ENCODE measurements at places on chromosomes 6 and 20.

- DNase-seq = no peak
Measured at GRCh38 chr6:121697921-121698320, 262.5 kb downstream of the GJA1 start.

DNA sequence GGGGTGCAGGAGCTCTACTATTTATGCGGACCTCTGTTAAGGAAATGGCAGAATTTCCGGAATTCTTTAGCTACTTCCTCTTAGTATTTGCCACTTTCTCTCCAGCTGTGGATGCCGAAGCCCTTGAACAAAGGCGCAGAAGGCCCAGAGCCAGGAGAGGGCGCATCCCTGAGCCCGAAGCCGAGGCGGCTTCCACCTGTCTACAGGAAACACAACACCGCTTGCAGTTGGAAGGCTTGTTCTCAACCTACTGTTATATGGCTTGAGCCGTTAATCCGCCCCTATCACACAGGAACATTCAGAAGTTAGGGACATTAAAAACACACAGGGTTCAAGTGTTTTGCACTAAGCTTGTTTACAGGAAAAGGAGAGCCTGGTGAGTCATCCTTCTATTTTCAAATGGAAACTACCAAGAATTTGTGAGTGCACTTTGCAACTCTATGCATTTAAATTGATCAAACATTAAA is 417.1 kb downstream of the BCKDHB start:
- DNase-seq = peak; percentile 78

- DNase-seq = no peak
Measured at GRCh38 chr6:104705095-104705707, 154.5 kb downstream of the HACE1 start.

- DNase-seq = no peak
Measured at GRCh38 chr6:32074996-32075532, 34.1 kb downstream of the TNXB start.

DNA sequence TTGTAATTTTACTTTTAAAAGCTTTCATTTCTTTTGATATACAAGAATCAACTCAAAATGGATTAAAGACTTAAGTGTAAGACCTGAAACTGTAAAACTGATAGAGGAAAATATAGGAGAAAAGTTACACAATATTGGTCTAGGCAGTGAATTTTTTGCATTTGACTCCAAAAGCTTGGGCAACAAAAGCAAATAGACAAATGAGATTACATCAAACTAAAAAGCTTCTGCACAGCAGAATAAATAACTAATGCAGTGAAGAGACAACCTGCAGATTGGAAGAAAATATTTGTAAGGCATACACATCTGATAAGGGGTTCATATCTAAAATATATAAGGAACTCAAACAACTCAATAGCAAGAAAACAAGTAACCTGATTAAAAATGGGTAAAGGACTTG is 3.0 kb downstream of the GABRR1 start:
- DNase-seq = no peak

- no peak for DNase-seq
Measured at GRCh38 chr6:56652994-56653393, 10.3 kb upstream of the DST start.

- DNase-seq = no peak
Measured at GRCh38 chr6:36555750-36556252, 8.5 kb upstream of the STK38 start.

- peak; percentile 95 for DNase-seq
Measured at GRCh38 chr20:555976-556385, 12.4 kb upstream of the CSNK2A1 start.

GRCh38 chr6:3919130-3919628 is 70.0 kb downstream of the FAM50B start:
- DNase-seq = peak; percentile 97

DNA sequence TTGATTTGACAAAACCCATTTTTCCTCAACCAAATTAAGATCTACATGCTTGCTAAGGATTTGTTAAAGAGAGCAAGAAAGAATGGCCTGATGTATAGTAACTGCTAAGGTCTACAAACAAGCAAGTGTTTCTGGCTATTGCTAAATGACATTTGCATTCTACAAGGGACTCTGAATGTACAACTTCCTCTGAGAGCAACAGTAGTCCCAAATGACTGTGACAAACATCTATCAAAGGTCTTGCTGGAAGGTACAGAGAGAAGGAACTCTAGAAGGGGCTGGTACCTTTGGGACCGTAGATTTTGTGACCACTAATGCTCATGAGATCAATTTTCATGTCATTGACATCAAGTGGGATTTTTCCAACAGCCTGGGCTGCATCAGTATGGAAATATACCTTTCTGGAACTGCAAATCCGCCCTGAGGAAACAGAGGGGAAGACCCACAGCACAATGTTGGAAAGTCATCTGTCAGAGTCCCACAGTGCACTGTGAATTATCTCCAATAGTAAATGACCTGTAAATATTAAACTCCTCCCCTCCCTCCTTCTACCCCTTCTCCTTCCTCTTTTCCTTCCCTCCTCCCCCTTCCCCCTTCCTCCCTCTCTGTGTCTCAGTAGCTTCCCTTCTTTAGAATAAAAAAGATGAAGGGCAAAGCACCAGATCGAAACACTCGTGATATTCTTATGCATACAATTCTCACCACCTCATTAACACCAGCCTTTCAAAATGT is 15.9 kb upstream of the CPNE1 start:
- DNase-seq = no peak

DNA sequence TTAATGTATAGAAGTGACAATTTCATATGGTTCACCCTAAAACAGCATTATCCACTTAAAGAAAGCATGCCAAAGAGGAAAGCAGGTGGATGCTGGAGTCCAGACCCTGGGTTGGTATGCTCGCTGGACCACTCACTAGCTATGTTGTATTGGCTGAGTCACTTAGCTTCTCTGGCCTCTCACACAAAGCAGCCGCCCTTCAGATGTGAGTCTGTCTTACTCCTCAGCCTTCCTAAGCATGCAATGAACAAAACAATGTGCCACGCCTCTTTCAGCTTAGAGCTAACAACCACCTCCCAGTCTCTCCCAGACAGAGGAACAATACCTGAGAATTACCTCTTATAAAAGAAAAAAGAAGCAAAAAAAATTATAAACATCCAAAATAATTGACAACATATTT is 29.4 kb downstream of the SIM1 start:
- no peak for DNase-seq

DNA sequence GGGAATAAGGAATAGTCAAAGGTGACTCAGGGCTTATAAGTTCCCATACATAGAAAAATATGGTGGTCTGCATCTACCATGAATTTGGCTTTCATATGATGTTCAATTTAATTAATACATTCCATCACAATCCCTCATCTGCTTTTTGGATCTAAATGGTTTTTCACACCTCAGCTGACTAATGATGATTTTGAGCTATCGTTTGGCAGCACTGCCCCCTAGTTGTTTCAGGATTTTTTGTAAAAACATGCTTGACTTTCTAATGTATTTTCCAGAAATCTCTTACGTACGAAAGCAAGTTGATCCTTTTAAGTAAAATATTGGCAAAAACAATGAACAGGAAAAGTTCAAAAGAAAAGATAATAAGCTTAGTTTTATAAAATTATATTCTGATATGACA is 408.6 kb upstream of the ADGRB3 start:
- DNase-seq = no peak

GRCh38 chr20:60330461-60330860 is 372.2 kb downstream of the CDH26 start:
- DNase-seq = no peak

GRCh38 chr6:71402096-71402495 is 113.5 kb downstream of the OGFRL1 start:
- no peak for DNase-seq

DNA sequence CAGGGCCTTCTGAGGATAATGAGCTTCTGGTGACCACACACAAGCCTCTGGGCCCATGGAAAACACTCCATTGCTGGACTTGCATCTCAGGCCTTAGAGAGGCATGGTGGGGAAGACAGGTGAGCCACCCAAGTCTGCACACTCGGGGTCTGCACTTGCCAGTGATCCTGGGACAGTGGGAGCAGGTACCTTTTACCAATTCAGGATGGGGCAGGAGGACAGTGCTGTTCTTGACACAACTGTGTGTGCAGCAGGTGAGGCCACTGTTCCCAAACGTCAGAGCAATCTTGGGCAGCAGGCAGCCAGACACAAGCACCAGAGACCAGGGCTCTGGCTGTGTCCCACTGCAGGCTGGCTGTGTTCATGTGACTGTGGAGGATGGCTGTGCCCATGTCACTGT is 221.3 kb downstream of the ERMARD start:
- DNase-seq = no peak

GRCh38 chr6:133899556-133899955 is 10.6 kb downstream of the TCF21 start:
- DNase-seq = no peak

GRCh38 chr6:130138116-130138908 is 84.4 kb downstream of the SAMD3 start:
- no peak for DNase-seq

GRCh38 chr6:153842491-153842890 is 196.5 kb upstream of the OPRM1 start:
- DNase-seq = no peak

DNA sequence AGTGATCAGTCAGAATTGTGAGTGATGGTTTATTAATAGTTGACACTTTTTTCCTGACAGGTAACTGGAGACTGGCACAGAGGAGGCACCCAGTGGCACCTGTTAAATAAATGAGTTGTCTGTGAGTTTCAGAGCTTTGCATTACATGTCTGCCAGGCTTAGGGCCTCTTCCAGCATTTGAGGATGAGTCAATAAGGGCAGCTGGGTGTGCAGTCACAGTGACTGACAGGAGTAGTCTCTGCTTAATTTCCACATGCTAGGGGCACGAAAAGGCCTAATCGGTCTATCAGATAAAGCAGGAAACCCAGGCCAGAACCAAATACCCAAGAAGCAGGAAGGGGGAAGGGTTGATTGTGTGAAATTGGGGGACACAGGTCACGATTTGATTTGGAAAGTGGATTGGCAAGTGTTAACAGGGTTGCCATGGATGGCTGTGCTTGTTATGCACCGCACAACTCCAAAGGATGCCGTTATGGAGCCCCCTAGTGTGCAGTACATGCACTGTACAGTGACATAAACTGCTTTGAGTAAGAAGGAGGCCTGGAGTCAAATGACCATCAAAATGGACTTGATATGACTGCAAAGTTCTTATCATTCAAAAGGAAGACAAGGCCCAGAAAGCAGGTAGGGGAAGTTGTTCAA is 111.9 kb upstream of the GGTLC1 start:
- peak; percentile 43 for DNase-seq

- DNase-seq = no peak
Measured at GRCh38 chr6:148822819-148823218, 76.0 kb downstream of the UST start.

DNA sequence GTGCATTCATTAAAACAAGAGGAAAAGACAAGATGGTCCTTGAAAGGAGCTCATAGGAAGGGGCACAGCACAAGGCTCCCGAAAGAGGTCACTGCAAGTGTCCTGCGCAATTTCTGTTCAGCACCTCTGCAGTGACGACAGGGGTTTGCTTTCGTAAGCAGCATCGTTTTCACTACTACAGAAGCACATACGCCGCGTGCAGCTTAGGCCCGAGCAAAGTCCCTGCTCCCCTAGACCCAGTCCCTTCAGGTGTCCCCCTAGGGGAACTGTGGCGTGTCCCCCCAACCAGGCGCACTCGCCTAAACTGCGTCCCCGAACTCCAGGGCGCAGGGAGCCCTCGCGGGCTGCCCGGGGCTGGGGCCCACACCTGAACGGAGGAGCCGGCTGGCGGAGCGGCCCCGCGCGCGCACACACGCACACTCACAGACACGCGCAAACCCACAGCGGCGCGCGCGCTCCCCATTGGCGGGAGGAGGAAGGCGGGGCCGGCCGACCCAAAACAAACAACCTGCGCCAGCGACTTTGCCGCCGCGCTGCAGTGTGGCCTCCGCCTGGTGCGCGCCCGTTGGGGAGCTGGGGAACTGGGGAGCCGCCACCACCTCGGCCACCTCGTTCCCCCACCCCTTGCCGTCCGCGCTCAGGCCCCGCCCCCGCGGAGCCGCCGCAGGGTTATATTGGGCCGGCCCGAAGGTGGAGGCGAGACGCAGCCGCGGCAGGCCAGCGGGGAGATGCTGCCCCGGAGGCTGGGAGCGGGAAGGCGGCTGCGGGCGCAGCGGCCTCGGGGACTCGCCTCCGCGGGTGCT is at the start of gene FOXQ1:
Gene FOXQ1, plus strand, starts transcription at position 699 of the 803 bp plus-strand sequence. CDS start 607 bp downstream, outside the sequence.
- no peak for DNase-seq

- peak; percentile 42 for DNase-seq
Measured at GRCh38 chr6:42898891-42899361, 16.9 kb upstream of the PTCRA start.

GRCh38 chr20:46683668-46683938 is 5.6 kb downstream of the TP53RK start:
- no peak for DNase-seq
